ENCODE measurements at places on chromosomes 4 and X.
A peak's percentile ranks its signal among the peaks of the same experiment; 100 is the strongest.

- no peak for DNase-seq
Observed at GRCh38 chr4:122823476-122823875, 3.2 kb upstream of the FGF2 start.

DNA sequence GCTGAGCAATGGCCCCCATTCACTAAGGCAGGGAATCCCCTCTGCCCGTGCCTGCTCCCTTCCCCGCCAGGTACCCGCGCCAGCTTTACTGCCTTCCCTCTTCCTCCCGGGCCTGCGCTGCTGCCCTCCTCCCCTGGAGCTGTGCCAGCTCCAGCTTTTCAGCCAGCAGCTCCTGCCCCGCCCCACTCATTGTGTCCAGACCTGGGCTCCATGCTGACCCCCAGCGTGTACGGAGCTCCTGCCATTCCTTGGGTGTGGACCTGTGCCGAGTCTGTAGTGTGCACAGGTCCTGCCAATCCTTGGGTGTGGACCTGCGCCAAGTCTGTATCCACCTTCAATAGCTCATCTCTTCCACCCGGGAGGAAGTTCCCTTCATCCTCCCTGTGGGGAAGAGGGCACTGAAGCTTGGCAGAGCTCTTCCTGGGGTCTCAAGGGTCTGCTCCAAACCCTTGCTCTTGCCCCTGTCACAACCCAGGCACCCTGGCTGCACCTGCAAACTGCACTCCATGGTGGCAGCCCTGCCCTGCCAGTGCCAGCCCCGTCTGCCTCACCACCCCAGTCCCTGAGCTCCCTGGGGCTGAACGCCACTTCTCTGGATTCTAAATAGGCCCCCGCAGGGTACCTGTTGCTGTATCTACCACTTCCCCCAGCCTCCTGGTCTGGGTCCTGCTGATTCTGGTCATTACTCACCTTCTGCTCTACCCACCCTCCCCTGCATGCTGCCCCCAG lies 63.9 kb downstream of the TRMT44 start:
- no peak for DNase-seq

DNA sequence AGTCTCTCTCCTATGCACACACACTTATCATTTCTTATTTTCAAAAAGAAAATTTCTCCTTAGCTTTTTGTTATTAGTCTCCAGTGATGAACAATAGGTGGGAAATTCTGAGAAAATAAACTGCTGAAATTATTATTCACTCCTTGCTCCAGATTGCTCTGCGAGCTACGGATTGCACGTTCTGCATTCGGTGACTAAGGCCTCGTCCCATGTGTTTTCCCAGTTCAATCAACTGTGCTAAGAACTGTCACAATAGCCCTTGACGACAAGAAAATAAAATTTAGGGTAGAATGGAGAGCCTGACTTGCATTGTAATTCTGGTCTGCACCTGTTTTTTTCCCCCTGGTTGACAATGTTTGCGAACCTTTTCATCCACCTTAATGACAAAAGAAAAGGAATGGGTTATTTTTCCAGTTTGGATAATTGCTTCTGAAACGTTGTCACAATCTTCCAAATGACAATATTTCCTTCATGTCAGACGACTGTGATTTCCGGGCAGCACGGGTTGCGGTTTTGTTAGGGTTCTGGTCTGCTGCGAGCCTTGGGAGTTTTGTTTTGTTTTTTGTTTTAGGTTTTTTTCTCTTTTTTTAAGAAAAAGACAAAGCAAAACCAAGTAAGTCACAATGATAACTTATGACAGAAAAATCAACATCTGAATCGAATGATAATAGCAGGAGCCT lies 124.5 kb upstream of the NOCT start:
- no peak for DNase-seq

DNA sequence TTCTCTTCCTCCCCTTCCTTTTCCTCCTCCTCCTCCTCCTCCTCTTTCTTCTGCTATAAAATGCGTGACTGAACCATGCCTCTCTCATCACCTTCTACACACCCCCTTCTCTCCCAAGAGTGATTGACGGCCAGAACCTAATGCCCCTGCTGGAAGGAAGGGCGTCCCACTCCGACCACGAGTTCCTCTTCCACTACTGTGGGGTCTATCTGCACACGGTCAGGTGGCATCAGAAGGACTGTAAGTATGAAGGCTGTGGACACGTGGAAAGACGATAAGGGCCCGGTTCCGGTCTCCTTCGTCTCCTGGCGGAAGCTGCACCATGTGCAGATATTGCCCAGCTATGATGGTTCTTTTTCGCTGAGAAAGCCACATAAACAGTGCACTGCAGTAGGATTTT lies 12.1 kb upstream of the ARSF start:
- DNase-seq = no peak

- DNase-seq = no peak
Observed at GRCh38 chr4:173332963-173333657, 1.0 kb downstream of the HMGB2 start.

- no peak for DNase-seq
Observed at GRCh38 chr4:58600290-58600689, 1490.1 kb upstream of the IGFBP7 start.

GRCh38 chr4:12319765-12320164 lies 891.1 kb upstream of the HS3ST1 start:
- no peak for DNase-seq

DNA sequence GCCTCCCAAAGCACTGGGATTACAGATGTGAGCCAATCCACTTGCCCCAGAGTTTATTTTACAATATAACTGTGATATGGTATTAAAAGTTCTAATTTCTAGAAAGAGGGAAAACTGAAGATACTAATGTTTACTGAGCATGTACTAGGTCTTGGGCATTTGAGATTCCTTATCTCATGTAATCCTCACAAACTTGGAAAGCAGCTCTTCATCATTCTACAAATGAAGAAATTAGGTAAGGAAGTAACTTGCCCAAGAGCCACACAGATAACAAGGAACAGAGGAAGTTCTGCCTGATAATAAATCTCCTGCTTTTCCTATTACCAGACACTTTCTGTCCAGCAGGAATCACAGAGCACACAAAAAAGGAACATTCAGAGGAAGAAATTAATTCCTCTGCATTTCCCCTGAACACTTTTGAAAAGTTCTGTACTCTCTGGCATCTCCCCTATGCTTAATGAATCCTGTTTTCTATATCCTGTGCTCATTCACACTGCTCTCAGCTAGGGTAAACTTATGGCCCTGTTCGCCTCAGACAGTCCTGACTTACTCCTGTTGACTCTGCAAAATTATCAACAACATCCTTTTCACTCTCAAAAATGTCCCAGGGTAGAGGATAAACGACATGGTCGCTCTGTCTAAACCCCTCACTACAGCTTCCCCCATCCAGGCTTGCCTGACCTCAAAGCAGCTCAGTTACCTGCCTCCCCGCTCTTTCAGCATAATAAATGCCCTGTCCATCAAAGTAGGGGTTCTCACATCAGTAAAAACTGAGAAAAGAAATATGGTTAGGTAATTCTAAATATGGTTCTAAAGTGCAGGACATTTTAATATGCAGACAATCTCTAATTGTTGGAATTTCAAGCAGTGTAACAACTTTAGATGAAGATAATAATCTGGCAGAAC lies 13.6 kb downstream of the SH3RF1 start:
- DNase-seq = no peak

- no peak for DNase-seq
Observed at GRCh38 chr4:86243750-86244149, 116.1 kb downstream of the MAPK10 start.

DNA sequence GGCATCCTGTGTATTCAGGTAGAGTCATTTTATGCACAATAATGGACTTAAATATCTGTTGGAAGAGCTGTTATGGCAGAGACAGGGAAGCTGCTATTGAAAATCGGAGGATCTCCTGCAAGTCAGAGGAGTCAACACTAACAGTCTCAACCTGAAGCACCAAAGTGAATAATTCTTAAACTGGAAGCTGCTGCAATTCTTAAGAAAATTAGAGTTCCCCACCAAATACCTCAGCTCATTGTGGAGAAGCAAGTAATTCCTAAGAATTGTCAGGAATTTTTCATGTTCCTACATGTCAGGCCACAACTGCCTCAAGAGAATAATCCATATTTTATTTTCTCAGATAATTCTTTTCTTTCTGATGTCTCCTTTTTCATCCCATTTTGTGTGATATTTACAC lies 892.6 kb upstream of the LCORL start:
- no peak for DNase-seq

DNA sequence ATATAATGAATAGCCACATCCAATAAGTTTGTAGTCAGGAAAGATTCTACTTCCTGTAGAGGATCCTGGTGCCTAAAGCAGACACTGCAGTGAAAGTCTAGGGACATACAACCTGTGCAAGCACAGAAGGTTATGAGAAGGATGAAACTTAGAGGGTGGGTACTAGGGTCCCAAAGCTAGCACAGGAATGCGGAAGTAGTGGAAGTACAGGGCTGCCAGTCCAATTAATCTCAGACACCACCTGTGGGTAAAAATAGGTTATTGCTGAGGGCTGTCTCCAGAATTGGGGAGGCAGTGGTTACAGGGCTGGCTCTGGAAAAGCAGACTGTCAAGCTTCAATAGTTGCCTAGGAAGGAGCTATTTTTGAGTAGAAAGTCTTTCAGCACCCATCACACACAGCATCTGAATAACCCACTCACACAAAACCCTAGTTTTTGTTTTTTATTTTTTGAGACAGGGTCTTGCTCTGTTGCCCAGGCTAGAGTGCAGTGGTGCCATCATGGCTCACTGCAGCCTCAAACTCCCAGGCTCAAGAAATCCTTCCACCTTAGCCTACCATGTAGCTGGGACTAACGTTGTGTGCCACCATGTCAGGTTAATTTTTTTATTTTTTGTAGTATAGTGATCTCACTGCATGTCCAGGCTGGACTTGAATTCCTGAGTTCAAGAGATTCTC lies 50.8 kb upstream of the ELF2 start:
- no peak for DNase-seq

DNA sequence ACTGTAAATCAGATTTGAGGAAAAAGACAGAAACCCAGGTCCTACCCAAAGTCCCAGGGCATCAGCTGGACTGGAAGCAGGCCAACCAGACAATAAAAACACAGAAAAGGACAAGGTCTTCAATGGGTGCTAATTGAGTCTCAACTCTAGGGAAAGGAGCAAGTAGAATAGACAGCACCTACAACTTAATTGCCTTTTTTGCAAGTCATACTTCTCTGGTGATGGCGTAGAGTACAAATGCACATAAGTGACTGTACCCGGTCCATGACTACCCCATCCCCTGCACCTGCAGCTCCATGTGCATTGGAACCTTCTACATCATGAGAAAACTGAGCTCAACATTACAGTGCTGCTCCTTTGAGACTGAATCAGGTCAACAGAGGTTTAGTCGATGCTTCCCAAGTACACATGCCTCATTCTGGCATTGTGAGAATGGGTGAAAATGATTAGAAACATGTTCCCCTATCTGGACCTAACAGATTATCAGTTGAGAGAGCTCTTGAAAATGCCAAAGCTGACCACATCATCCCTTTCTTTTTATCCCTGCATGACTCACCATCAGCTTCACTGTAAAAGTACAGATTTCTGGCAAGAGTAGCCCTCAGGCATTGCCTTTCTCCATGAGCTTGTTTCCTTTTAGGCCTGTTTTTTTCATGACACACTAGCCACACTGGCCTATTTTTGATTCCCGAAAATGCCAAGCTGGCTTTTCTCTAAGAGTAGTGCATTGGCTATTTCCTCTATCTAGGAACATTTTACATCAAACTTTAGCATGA lies 298.3 kb downstream of the HS3ST1 start:
- DNase-seq = no peak

- DNase-seq = no peak
Observed at GRCh38 chrX:42274151-42274550, 350.8 kb upstream of the CASK start.

DNA sequence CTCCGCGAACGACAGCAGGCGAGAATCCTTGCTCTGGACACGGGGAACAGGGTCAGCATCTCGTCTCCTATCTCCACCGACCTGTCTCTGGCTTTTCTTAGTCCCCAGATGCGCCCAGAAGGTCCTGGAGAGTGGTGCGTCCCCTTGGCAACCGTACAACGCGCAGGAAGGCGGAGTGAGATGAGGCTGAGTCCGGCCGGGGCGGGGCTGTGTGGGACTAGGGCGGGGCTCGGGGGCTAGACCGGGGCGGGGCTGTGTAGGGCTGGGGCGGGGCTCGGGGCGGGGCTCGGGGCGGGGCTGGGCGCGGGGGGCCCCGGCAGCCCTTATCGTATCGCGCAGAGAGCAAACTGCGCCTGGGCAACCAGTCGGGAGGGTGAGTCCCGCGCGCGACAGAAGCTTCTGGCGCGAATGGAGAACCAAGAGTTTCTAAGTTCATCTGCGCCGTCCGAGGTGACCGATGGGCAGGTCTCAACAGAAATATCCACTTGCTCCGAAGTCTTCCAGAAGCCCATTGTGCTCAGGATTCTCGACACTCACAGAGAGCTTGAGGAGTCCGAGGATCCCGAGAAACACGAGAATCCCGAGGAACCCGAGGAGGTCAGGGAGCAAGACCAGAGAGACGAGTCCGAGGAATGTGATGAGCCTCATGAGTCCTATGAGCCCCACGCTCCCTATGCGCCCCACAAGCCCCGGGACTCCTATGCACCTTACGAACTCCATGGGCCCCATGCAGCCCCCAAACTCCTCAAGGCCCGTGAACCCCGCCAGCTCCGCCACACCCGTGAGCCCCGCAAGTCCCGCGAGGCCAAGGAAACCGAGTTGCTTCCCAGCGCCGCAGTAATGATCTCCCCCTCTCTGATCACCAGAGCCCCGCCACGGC lies 24.9 kb downstream of the ARL9 start:
- peak; percentile 33 for DNase-seq

DNA sequence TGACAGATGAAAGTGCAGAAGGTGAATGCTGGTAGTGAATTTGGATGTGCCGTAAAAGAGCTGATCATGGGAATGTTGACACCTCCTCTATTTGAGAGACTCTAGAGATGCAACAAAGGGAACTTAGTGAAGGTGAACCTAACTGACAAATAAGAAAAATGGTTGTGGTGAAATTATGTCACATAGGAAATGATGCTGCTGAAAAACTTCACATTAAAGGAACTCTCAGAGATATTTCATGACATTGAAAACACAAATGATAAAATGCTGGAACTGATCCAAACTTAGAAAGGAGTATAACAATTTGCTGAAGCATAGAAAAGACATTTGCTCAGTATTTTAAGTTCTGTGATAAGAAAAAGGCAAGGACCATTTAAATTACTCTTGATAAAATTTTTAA lies 31.9 kb downstream of the MGAT4D start:
- DNase-seq = no peak

DNA sequence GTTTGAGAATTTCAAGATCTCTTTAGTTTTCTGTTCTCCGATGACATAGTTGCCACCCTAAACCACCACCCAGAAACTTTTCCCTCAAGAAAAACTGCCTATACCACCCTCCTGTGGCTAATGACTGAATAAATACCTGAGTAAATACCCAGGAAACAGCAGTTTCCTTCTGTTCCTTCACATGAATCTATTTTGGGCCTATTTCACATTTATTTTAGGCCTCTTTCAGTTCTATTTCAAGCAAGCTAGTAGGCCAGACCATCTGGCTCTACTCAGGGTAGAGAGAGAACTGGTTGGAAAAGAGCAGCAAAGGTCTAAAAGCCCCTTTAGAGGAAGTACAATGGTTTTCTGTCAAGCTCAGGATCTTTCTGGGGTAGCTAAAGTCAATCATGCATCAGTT lies 23.4 kb downstream of the ARHGEF9 start:
- DNase-seq = no peak

- DNase-seq = no peak
Observed at GRCh38 chr4:172794307-172794703, 374.3 kb upstream of the GALNT7 start.

GRCh38 chrX:44088510-44089144 lies 115.4 kb upstream of the NDP start:
- DNase-seq = no peak
